ENCODE measurements at places on chromosomes 1 and 21.

GRCh38 chr21:37266515-37267221, 466 bp downstream of the VPS26C start:
- DNase-seq = no peak

DNA sequence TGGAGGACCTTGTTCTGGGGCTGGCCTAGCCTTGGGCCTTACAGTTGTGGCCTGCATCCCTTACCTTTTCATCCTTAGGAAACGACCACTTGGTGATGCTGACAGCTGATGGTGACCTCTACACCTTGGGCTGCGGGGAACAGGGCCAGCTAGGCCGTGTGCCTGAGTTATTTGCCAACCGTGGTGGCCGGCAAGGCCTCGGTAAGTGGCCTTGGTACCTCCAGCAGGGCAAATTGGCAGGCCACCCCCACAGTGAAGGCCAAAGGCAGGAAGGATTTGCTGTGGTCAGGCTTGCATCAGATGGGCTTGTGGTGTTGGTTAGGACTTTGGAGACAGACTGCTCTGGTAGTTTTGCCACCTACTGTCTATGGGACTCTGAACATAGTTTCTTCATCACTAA, 17.7 kb upstream of the TRNAU1AP start:
- no peak for DNase-seq

DNA sequence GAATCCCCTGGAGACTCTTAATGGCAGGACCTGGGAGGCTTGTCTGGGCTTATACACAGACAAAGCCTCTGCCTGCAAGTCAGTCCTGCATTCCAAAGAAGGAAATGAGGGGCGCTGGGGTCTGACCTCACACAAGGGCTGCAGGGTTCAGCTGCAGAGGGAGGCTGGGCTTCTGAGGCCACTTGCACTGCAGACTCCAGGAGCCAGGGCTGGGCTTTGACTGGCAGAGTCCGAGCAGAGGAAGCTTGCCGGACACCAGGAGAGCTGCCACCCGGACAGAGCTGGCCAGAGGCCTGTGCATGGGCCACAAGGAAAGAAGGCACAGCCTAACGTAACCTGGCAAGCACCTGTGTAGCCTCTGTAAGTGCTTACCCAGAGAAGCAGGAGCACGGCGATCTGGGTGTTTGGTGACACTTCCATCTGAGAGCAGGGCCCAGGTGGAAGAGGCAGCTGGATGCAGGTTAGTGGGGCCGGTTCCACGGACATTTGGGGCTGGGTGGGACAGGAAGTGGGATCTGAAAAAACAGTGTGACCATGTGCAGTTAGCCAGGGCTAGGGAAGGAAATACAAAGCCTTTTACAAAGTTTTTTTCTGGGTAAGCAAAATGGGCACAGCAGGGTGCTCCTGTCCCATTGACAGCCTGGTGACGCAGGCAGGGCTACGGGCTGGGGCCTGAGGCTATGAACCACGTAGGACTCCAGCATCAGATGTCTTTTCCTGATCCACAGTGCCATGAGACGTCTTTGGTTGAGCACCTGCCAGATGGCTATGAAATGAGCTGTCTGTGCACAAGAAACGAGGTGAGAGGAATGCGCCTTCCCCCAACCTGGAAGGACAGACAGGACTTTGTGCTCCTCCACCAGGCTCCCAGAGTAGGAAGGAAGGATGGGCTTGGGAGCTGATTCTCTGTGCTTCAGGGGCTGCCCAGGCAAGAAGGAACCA, 37.3 kb upstream of the LBR start:
- no peak for DNase-seq

- no peak for DNase-seq
These were observed 811.4 kb downstream of the USP25 start for GRCh38 chr21:16540966-16541727.

GRCh38 chr1:38125837-38126520, 79.4 kb upstream of the POU3F1 start:
- DNase-seq = no peak

- no peak for DNase-seq
These were observed 112.2 kb upstream of the GUCA2B start for GRCh38 chr1:42041031-42041430.

DNA sequence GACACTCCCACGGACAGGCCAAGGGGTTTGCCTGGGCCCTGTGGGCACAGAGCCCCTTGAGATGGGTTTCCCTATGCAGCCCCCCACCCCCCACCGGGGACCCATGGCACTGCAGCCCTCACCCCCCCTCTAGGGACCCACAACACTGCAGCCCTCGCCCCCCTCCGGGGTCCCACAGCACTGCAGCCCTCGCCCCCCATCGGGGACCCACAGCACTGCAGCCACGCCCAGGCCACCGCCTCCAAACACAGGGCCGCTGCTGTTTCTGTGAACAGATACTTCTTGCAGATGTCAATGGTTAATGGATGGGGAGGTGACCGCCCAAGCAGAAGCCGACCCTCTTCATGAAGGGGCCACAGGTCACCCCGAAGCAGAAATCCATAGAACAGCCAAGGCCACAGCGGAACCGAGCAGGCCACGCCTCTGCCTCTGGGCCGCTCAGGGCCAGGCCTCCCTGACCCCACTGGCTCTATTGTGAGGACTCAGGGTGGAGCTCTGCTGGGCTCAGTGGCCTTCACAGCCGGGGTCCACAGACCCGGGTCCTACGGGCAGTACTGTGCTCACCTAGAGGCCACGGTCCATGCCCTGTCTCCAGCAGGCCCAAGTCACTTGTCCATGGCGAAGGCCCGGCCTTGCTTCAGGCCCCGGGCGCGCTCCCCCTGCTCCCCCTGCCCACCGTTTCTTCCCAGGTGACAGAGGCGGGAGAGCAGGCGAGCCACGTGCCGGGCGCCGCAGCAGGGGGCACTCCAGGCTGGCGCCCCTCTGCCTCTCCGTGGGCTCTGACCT, 4.1 kb upstream of the POFUT2 start:
- no peak for DNase-seq

- DNase-seq = no peak
These were observed 9.4 kb downstream of the IFNAR1 start for GRCh38 chr21:33334191-33334590.

DNA sequence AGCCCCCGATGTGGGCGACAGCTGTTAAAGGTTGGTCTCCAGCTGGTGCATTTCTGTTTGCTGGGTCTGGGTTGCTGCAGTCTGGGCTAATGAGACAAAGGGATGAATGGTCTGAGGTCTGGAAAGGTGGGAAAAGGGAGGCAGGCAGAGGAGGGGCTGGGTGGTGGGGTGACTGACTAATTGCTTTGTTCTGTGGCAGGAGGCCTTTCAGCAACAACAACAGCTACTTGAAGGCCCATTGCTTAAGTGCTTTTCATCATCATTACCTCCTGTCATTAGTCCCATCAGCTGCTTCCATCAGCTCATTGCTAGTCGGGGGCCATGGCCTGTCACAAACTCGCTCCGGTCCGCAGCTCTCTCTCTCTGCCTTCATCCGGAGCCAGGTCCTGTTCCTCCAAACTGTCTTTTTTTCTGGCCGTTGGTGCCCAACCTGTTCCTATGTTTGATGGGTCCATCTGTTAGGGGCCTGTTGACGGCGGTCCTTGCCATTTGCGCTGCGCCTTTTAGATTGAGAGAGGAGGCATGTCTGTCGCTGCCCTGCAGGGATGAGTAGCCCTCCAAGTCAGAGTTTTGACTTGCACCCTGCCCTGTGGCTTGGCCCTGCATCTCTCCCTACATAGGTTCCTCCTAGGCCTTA, 105.6 kb upstream of the PLXNA2 start:
- DNase-seq = no peak
